Stimulated activated CD4-positive, alpha-beta T cell treated with anti-CD3 and anti-CD28 coated beads, TNF-alpha, amount 100 ng/mL, for 4 hours (primary cell): ENCODE measurements at places on chromosomes 7 and 10.

DNA sequence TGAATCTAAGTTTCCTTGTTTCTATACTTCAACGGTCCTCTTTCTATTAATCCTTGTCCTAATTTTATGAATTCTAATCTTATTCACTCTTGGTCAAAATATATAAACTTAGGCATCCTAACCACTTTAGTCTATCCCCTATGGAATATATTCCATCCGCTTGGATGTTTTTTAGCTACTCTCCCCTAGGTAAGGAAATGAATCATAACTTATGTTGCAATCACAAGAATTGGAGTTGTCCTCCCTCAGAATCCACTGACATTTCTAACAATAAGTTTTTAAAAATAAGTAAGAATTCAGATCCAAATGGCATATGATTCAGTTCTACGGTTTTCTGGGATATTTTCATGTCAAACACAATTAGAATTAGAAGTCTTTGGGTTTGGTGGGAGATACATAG lies 1081.6 kb downstream of the SORCS1 start:
- no peak for DNase-seq

- DNase-seq: no peak
Observed at GRCh38 chr7:133452577-133452976, 199.7 kb downstream of the EXOC4 start.

DNA sequence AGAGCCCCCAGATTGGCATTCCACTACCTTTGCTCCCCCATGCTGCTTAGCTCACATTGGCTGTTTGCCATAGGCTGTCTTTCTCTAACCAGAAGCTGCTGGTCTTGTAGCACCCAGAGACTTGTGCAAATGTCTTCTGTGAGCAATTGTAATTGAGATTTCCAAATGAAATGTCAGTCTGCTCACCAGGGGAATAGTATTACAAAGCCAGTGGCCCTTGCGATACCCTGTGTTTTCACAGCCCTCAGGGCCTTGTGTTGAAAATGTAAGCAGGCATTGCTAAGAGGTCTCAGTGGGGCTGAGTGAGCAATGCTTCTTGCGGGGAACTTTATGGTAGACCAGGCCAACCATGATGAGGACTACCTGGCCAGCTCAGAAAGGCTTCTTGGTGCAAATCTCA lies 746.5 kb downstream of the LRMDA start:
- no peak for DNase-seq

- DNase-seq: no peak
Observed at GRCh38 chr7:20374399-20374798, 43.7 kb downstream of the ITGB8 start.

GRCh38 chr7:23622506-23622925 lies 25.3 kb downstream of the CCDC126 start:
- DNase-seq: no peak

DNA sequence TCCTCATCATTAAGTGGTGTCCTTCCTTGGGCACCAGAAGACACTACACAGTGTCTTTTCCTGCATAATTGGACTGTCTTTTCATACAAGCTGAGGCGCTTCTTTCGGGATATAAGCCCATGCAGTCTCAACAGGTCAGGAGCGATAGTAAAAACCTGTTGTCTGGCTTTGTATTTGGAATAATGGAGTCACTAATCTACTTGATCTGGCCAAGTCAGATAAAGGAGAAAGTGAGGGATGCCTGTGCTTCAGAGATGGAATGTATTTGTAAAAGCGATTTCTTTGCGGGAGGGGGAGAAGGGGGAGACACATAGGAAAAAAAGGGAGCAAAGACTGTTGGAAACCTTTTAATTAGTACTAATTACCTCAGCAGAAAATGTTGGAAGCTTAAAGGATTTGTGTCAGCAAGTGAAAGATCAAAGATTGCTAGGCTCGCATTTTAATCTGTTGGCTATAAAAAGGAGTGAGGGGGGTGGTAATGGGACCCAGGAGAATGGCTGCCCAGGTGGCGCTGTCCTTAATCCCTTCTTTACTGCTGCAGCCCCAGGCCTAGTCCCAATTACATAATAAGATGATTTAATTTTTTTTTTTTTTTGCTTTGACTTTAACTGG lies 581.4 kb downstream of the LRMDA start:
- no peak for DNase-seq

- no peak for DNase-seq
Observed at GRCh38 chr10:62769574-62770242, 34.8 kb upstream of the ADO start.

- DNase-seq: no peak
Observed at GRCh38 chr10:8221451-8221850, 167.0 kb downstream of the GATA3 start.

DNA sequence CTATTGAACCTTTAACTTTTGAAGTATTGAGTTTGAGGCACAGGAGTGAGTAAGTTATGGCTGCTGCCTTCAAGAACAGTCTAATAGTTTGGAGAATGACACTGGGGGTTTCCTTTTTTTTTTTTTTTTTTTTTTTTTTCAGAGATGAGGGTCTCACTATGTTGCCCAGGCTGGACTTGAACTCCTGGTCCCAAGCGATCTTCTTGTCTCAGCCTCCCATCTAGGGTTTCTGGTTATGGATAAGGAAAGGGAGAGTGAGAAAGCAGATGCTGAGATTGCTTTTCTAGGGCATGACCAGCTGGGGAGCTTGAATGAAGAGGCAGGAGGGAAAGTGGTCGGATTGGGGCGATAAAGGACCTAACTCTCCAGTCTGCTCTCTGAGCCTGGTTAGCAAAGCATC lies 59.9 kb upstream of the BTRC start:
- no peak for DNase-seq

DNA sequence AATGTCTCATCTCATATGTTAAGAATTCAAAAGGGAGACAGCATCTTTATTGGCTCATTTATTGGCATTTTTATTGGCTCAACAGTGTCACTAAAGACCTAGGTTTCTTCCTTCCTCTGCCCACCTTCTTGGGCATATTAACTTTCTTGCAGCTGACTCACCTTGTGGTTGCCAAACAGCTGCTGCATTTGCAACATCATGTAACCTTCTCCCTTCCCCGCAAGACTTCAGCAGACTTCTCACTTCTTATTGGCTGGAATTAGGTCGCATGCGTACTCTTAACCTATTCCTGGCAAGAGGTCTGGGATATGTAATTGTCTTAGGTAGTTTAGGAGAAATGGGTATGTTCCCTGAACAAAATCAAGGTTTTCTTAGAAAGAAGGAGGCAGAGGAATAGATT lies 263.2 kb downstream of the POU6F2 start:
- DNase-seq: no peak

GRCh38 chr10:65898055-65898454 lies 1027.8 kb upstream of the LRRTM3 start:
- no peak for DNase-seq

- no peak for DNase-seq
Observed at GRCh38 chr10:37712489-37713131, 144.8 kb downstream of the ZNF248 start.

- no peak for DNase-seq
Observed at GRCh38 chr7:28606421-28606820, 194.1 kb downstream of the CREB5 start.

GRCh38 chr7:30091491-30091912 lies 43.3 kb upstream of the MTURN start:
- no peak for DNase-seq

DNA sequence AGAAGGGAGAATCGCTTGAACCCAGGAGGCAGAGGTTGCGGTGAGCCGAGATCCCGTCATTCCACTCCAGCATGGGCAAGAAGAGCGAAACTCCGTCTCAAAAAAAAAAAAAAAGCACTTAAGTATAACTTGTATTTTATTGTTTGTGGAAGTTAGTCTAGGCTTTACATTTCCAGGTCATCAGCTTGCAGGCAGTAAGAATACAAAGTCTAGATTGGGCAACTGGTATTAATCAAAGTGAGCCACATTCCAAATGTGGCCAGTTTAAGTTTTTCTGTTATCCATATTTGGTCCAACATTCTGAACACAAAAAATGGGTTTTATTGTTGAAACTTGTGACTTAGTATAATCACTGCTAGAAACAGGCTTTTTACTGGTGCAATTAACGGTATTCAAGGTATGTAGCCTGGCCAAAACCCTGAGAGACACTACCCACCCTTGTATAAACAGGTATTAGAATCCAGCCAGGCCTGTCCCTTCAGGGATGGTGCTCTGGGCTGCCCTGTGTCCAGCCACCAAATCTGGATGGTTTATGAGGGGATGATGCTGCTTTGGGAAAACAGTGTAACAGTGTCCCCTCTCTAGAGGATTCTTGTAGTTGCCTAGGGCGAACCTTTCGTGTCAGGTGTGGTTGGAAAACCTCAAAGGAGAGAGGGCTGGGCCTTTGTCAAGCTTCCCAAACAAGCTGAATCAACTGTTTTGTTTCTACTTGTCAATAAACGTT lies 122.1 kb upstream of the EFCAB10 start:
- DNase-seq: no peak

GRCh38 chr7:73572767-73573186 lies 5.6 kb downstream of the TBL2 start:
- DNase-seq: no peak

- no peak for DNase-seq
Observed at GRCh38 chr10:79399223-79399831, 46.1 kb downstream of the ZCCHC24 start.

DNA sequence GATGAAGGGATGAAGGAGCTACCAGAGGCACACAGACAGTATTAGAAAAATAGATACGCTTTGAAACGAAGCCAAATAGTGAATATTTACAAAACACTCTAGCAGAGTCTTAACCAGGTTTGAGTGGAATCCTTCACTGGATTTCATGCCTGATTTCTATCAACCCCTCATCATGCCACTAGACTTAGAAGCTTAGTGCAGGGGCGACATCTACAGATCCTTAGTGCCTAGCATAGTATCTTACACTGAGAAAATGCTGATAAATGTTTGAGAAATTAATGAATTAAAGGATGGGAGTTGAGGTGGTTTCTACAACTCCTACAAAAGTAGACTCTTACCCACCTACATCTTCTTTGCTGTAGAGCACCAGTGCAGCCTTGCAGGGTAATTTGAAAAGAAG lies 54.7 kb upstream of the CCNJ start:
- no peak for DNase-seq

DNA sequence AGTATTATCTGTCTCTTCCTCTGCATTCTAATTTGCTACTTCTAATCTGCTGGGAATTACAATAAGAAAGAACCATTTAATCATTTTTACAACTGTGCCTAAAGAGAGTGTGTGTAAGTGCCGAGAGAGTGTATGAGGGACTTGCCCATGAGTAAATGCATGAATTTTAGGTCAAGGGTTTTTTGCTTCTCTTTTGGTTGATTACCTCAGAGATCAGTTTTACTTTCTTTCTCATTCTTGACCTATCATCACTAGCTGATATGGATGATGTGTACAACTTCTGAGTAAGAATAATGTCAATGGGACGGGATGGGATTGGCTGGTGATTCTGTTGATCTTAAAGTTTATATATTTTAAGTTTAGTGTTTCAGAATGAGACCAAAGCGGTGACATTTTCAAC lies 47.8 kb downstream of the IKZF1 start:
- no peak for DNase-seq

DNA sequence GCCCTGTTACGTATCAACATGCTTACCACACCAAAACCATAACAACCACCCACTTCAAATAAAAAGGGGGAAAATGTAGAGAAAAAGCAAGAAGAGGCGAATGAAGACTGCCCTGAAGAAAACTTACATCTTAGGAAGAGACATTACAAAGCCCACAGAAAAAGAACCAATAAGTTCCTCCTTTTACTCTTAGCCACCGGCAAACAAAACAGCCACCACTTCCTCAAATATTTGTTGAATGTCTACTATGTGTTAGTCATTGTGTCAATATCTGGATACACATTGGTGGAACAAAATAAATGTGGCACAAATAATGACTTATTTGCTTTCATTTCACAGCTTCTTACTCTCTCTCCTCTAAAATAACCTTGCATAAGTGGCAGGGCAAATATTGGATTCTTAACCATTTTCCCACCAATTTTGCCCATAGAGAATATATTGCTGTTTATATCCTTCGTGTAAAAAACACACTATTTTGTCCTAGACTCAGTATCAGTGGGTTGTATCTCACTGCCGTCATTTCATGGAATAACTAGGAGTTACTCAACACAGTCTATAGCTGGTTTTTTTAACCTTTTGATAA lies 106.8 kb downstream of the ANK3 start:
- no peak for DNase-seq

- DNase-seq: no peak
Observed at GRCh38 chr7:66140924-66141323, 26.3 kb downstream of the CRCP start.

GRCh38 chr7:88073626-88074025 lies 139.6 kb downstream of the ADAM22 start:
- DNase-seq: no peak

DNA sequence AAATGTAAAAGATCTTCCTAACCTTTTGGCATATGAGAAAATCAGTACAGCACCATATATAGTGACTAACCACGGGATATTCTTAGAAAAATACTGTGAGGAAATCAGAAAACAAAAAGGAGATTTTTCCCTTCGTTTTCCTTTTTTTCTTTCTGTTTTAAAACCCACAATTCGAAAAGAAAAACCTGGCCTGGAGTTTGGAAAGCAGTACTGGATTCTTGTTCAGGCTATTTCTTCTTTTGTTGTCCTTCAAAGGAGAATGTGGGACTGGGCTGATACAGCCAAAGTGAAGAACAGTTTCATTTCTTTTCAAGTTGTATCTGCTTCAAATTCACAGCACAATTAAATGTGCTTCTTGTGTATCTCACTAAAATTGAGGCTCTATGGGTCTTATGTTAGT lies 156.8 kb upstream of the PHYHIPL start:
- no peak for DNase-seq

- DNase-seq: no peak
Observed at GRCh38 chr10:70698211-70698610, 25.9 kb downstream of the ADAMTS14 start.

GRCh38 chr10:84826704-84827103 lies 498.3 kb downstream of the CCSER2 start:
- DNase-seq: no peak

DNA sequence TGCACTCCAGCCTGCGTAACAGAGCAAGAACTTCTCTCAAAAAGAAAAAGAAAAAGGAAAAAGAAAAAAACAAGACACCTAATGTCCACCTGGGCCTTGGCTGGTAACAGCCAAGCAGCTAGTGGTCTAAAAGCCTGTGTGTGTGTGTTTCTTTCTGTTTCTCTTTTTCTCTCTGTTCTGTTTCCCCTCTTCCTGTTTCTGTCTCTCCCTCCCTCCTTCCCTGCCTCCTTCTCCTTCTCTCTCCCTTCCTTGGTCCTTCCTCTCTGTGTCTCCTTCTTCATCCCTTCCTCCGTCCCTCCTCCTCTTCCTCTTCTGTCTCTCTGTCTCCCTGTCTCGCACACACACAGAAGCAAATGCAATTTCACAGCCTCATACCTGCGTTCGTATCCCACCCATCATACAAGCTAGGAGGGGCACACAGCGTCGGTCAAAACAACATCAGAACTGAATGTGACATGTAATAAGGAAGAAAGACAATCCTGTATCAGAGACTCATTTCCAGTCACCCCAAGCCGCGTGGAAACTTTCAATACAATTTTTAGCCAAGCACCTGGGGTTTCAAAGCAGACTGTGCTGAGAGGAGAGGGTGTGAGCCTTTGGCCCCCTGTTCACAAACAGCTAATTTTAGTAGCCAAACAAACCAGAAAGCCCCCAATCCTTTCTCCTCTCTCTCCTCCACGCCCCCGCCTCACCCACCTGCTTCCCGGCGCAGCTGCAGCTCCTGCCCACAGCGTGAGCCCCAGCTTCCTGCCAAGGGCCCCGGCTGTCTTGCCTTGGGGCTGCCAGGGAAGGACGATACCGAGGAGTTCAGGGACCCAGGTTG lies 50.2 kb upstream of the GNA12 start:
- no peak for DNase-seq
